ENCODE measurements at places on chromosomes 7 and 10.
A peak's percentile ranks its signal among the peaks of the same experiment; 100 is the strongest.

GRCh38 chr10:3248526-3249306 is 76.1 kb upstream of the PITRM1 start:
- DNase-seq = no peak

- DNase-seq = no peak
Observed at GRCh38 chr7:87091487-87092066, 32.1 kb upstream of the ELAPOR2 start.

DNA sequence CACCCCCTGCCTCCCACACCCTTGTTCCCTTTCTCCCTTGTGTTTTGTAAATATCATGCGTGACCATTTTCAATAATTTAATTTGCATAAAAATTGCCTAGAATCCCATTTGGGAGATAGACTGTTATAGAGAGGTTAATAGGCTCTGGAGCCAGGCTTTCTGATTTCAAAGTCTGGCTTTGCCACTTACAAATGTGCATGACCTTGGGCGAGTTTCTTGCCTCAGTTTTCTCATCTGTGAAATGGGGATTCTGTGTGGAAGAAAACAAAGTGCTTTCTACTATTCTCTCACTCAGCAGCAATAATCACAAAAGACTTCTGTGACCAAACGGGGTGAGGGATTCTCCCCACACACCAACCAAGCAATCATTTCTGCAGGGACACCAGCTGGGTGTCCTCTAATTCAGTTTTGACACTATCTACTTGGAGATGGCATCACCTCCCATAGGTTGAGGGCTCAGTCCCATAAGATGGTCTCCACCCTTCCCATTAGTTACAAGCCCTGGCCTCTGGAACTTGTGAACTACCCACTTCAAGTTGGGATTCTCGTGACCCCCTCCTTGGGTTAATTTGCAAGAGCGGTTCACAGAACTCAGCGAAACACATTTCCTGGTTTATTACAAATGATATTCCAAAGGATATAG is 3.5 kb upstream of the ZNF22 start:
- DNase-seq = no peak

- peak; percentile 63 for DNase-seq
Observed at GRCh38 chr10:22713853-22714478, 412 bp downstream of the PIP4K2A start.

- DNase-seq = no peak
Observed at GRCh38 chr10:86105640-86106039, 261.0 kb downstream of the GRID1 start.

DNA sequence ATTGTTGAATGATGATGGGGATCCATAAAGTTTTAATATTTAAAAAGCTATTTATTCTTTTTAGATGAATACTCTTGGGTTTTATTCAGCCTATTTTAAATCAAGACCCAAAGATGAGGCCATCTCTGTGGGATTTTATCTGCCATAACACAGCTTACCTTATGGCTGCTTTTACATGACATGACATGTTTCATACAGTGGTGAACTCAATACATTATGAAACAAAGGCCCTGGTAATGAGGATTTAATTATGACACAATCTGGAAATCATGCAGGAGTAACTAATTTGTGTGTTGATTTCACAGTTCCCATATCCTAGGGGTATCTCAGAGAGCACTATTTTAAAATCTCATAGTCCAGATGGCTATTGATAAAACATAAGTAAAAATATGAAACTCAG is 661.8 kb upstream of the FZD8 start:
- no peak for DNase-seq

- no peak for DNase-seq
Observed at GRCh38 chr10:28577506-28577905, 44.6 kb downstream of the WAC start.

DNA sequence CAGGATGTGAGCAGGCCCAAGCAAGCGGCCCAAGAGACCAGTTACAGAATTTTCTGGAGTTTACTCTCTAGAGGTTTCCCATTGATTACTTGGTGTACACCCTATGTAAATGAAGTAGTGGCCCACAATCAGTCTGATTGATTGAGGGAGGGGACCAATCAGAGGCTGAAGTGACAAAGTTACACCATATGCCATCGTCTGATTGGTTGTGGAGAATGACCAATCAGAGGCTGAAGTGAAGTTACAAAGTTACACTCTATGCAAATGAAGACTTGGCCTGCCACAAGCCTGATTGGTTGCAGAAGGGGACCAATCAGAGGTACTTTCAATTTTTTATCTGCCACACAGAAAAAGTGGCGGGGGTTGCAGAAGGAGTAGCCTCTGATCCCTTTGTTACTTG is 83.7 kb downstream of the KIF20B start:
- no peak for DNase-seq

DNA sequence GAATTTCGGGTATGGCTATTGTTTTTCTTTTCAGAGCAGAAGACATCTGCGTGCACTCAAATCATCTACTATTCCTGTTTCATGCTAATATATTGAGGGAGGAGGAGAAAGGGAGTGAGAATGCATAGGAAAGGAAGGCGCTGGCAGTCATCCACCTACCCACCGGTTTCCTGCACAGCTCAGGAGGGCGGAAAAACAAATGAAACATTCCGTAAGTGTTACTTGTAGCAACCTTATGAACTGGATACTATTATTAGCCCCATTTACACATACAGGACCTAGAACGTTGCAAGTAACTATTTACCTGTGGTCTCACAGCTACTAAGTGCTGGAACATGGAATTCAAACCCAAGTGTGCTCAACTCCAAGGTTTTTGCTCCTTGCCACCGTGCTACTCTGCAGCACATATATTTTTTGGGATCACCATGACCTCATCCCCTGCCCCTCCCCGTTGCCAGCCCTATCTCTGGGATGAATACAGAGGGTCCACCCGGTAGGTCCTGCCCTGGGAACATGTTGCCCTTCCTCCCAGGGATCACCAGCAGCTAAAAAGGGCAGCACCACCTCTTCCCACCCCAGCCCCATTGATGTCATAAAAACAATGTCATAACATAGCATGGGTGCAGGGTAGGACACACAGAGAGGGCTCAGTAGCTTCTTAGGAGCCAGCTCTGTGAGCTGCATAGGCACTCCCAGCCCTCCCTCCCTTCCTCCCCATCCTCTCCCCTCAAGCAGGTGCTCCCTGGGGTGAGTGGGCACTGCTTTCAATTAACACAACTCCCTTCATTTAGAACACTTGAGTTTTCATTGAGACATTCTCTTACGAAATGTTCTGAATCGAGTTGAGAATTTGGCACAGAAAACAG is 16.9 kb downstream of the GFRA1 start:
- no peak for DNase-seq

DNA sequence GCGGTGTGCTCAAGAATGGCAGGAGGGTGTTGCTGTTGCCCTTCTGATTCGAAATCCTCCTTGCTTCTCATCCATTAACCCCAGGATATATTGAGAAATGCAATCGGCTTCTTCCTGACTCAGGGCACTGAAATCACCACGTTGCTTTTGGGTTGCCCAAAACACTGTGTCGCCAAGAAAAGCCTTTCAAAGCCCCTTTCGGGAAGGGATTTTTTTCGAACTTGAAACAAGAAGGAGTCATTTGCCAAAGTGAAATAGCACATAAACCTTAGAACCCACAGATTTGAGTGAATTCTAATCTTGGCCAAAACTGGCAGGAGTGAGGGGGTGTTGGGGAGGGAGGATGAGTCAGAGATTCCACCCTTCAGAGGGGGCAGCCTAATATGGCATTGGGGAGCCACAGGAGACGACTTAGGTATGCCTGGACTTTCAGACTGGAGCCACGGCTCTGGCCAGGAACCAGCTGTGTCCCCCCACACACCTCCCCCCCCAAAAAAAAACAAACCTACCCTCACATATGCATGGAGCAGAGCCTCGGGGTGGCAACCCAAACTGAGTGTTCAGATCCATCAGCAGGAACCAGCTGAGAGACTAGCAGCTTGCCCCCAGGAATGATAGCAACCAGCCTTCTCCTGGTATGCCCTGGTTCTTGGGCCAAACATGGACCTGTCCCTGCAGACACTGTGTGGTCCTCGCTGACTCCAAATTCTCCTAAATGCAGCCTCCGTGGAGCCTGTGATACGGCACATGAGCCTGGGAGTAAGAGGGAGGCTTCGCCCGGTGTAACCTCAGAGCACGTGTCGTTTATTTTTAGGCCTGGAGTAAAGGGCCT is 138.4 kb downstream of the FGFR2 start:
- no peak for DNase-seq

DNA sequence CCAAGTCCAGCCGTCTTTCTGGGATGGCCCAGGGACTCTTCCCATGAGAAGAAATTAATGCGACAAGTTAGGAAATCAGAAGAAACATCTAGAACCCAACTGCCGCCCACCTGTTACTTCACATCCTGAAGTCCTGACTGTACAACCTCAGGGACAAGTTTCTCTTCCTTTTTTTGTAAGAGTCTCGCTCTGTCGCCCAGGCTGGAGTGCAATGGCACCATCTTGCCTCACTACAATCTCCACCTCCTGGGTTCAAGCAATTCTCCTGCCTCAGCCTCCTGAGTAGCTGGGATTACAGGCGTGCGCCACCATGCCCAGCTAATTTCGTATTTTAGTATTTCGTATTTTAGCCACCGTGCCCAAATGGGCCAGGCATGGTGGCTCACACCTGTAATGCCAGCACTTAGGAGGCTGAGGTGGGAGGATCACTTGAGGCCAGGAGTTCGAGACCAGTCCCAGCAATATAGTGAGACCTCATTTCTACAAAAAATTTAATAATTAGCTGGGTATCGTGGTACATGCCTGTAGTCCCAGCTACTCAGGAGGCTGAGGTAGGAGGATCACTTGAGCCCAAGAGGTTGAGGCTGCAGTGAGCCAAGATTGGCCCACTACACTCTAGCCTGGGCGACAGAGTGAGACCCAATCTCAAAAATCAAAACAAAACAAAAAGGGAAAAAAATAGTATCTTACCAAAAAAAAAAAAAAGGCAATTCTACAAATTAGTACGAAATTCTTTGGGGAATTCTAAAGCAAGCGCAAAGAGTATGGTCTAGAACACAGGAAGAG is 20.8 kb downstream of the LAT2 start:
- no peak for DNase-seq

GRCh38 chr7:138625084-138625848 is 75.9 kb downstream of the SVOPL start:
- DNase-seq = no peak

- no peak for DNase-seq
Observed at GRCh38 chr10:114539623-114540022, 118.5 kb downstream of the ABLIM1 start.

DNA sequence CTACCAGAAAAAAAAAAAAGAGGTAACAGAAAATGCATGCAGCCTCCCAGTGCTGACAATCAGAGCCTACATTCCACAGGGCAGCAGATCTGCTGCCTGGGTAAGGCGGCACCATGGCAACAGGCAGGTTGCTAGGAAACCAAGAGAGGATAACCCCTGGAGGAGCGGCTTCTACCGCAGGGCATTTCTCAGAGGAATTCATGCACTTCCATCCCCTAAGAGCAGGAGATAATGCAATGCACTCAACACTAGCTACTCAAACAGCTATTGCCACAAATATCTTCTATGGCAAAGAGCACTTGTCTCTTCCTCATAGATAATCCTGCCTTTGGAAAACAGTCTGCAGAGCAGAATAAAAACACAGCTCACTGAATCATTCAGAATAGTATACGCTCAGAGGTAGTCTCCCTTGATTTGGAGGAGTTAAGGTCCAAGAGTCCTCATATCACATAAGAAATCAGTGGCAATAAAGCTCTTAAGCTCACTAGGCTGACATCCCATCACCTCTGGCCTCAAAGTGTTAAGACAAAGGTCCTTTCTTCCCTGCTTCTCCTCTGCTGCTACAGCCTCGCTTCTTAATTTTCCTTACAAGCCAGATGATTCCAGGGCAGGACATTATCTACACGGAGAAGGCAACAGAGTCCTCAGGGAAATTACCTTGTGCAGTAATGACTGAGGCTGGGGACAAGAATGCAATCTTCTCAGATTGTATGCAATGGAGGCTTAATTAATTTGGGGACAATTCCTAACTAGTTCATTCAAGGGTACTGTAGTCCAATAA is 10.7 kb downstream of the PSAP start:
- peak; percentile 37 for DNase-seq

GRCh38 chr7:157966490-157966889 is 621.1 kb downstream of the PTPRN2 start:
- DNase-seq = no peak

DNA sequence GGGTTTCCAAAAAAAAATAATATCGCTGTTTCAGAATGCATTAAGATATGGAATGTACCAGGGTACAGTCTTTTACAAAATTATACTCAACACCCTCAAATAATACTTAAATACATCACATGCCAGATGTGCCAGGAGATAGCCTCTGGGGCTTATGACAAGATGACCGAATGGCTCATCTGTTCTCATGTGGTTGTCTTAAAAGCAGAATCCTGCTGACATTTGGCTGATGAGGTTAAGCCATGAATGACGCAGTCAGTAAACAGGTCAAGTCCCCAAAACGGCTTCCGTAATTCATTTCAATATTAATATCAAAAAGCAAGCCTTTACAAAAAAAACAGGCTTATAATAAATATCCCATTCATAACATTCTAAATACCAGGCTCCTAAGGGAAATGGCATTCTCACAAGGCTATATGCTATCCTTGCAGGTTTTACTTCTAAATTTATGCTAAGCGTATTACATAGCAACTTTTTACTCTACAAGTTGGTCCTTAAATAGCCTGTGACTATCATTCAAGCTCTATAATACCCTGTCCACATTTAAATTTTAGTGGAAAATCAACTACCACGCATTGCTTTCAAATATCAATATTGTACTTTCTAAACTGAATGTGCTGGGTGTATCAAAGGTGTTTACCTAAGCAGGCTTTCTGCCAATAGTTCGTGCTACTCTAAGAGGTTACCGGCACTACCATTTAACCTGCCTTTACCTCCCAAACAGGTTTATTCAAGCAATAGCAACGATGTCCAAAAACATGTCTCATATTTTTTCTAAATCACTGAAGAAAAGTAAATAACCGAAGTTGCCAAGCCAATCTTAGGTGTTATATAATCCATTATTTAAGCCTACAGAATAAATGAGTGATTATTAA is 15.6 kb downstream of the SMURF1 start:
- DNase-seq = no peak

GRCh38 chr7:138204285-138204981 is 128.2 kb downstream of the AKR1D1 start:
- DNase-seq = no peak

DNA sequence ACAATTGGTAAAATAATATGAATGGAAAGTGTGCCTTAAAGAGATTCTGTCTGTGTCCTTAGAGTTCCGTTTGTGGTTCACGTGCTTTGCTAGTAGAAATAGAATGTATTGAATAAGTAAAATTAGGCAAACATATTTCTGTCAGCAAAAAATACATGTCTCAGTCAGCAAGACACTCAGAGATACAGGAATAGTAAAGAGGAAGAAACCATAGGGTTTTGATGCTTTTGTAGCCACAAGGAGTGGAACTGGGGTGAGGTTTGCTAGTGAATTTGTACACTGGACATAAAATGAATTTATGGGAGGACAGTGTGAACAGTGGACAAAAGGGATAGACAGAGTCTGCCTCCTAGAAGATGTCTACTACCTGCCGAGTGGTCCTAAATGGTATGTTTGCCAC is 289.2 kb upstream of the NRP1 start:
- DNase-seq = no peak

- no peak for DNase-seq
Observed at GRCh38 chr10:80122746-80123145, 9.8 kb upstream of the PLAC9 start.

Data from activated CD4-positive, alpha-beta T cell treated with anti-CD3 and anti-CD28 coated beads for 36 hours (primary cell).